NAMALWA (cell line): ENCODE measurements at places on chromosomes 12 and 14.

DNA sequence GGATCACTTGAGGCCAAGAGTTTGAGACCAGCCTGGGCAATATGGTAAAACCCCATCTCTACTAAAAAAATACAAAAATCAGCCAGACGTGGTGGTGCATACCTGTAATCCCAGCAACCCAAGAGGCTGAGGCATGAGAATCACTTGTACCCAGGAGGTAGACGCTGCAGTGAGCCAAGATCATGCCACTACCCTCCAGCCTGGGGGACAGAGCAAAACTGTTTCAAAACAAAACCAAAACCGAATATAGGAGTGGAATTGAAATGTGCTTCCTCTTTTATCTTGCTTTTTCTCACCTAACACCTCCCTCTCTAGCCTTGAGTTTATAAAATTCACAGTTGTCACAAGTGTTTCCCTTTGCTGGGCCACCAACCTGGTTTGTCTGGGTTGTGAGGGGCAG, 181.9 kb downstream of the PAH start:
- no peak for DNase-seq

DNA sequence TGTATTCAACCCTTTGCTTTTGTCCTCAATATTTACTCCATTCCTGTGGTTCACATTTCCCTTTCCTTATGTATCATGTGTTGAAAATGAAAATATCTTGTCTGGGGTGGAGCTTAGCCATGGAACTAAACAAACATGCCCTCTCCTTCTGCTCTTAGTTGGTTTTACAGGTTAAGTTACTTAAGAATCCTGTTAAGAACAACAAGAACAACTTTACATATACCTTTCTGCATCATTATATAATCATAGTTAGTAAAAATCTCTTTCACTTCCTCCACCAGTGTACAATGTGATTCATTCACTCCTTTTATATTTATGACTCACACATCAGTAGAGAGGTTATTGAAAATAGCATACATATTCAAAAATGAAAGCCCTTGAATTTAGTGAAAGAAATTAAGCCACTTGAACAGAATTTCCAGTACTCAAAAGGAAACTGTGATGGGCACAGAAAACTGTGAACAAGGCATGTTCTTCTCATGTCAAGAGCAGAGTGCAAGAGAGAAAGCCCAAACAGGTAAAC, 307.7 kb downstream of the CCDC91 start:
- DNase-seq: no peak

DNA sequence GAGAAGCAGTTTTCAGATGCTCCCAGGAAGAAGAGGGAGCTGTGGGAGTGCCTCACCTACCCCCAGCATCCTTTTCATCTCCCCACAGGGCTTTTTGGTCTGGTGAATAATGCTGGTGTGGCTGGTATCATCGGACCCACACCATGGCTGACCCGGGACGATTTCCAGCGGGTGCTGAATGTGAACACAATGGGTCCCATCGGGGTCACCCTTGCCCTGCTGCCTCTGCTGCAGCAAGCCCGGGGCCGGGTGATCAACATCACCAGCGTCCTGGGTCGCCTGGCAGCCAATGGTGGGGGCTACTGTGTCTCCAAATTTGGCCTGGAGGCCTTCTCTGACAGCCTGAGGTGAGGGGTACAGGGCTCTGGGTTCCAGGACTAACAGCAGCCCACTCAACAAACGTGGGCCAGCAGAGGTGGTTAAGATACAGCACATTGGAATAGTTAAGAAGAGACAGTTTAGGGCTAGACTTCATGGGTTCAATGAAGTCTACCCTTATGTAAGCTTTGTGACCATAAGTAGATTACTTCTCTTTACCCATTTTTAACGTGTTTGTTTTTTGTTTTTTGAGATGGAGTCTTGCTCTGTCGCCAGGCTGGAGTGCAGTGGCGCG, 1.5 kb downstream of the RDH5 start:
- DNase-seq: no peak

- DNase-seq: no peak
These were observed 1616.5 kb upstream of the FLRT2 start for GRCh38 chr14:83913476-83913875.

DNA sequence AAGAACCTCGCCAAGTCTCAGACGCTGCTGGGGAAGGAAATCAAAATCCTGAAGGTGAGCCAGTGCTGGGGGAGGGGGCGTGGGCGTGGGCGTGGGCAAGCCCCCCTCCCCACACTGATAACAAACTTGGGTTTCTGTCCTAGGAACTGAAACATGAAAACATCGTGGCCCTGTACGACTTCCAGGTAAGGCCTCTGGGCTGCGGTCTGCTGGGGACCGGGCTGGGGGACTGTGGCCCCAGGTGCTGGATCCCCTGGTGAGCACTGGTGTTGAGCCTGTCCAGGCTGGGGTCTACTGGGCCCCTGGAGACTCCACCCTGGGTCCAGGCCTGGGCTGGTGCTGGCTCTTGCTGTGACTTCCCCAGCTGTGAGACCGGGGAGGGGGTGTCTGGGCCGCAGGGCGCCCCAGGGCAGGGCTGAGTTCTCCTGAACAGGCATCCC, 1.2 kb downstream of the ULK1 start:
- no peak for DNase-seq

- no peak for DNase-seq
These were observed 8.7 kb upstream of the GALNT6 start for GRCh38 chr12:51399891-51400290.

DNA sequence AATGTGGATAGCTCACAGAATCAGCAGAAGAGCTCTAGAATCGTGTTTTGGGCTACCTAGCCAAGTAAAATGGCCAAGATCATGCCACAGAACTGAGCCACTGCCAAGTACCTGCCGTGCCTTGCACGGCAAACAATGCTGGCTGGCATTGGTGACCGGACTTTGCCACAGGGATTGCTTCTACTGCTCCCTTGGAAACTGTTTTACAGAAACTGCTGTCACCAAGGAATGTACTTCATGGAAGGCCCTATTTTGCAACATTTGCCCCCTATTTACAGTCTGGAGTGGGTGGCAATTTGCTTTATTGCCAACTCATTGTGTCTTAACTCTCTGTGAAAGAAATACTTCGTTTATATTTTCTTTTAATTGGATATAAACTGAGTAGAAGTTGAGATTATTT, 49.0 kb downstream of the BORCS5 start:
- DNase-seq: no peak

- DNase-seq: no peak
These were observed 13.0 kb downstream of the NUP37 start for GRCh38 chr12:102106905-102107304.

GRCh38 chr12:124057691-124058090, 84.7 kb downstream of the ZNF664 start:
- no peak for DNase-seq

DNA sequence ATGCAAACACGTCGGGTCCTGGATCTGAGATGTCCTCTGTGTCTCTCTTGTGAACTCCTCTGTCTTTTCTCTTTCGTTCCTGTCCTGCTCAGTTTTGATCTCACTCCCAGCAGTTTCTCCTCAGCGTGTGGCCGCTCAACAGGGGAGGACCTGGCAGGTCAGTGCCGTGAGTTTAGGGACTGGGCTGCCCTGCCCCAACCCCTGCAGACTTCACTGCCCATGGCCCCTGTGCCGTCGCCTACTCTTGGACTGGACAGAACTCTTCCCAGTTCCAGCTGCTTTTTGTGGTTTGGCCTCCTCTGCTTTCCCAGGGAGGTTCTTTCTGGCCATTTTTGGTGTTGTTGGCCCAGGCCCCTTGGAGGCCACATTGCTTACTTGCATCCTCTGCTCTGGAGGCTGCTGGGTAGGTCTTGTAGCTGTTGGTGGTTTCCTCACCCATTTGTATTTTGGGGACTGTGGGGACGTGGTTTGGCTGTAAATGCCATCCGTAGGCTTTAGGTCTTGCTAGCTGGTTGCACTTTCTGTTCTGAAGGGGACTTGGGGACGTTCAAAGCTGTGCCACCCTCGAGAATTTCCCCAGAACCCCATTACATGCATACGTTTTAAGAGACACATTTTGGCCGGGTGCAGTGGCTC, 20.0 kb upstream of the DNAH10 start:
- DNase-seq: no peak

DNA sequence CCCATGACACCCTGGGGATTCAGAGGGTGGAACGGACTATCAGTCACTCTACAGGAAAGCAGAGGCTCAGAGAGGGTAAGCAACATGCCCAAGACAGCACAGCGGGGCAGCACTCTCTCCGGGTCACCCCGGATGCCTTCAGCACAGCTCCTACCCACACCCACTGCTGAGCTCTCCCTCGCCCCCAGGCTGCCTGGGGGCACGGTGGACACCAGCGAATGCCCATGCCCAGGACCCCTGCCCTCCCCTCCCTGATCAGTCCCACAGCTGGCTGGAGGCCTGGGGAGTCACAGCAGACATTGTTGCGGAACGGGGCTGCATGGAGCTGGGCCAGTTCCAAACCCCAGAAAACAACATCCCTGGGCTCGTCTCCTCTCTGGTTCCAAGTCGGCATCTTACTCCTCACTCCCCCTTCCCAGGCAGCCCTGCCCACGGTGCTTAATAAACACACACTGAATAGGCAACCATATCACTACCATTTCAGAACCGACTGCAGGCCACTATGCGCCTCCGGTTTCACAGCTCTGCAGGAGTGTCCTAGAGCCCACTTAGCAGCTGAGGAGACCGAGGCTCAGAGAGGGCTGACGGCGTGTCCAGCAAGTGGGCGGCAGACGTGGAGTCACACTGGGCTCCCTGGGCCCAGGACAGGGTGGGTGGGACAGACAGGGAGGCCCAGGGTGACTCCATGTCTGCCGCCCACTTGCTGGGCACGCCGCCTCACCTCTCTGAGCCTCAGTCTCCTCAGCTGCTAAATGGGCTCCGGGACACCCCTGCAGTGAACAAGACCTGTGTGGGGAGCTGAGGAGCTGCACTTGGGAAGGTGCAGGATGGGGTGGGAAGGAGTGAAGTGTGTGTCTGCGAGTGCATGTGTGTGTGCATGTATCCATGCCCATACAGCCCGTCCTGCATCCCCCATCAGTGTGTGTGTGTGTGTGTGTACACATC, 27.0 kb downstream of the CCDC85C start:
- DNase-seq: no peak

GRCh38 chr14:68630611-68631393, 162.1 kb downstream of the ZFP36L1 start:
- DNase-seq: no peak

GRCh38 chr12:26196421-26196716, 996 bp downstream of the SSPN start:
- no peak for DNase-seq

DNA sequence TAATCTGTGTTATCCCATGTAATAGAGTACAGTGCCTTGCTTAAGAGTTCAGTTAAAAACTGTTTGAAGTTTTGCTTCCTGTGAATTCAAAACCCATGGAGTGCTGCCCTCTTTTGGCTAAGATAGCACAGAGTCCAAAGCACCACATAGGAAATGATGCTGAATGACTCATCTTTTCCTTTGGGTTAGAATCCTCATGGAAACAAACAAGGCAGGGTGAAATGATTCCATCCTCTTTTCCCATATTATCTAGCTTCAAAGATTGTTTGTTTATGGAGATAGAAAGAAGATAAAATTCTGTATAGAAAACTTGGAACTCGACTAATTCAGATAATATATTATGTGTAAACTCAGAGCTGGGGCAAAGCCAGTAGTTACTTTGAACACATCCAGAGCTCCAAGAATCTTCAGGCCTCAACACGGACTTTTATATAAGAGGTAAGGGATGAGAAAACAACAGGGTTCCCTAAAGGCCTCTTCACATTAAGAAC, 87.4 kb downstream of the OTOGL start:
- DNase-seq: peak; percentile 72

DNA sequence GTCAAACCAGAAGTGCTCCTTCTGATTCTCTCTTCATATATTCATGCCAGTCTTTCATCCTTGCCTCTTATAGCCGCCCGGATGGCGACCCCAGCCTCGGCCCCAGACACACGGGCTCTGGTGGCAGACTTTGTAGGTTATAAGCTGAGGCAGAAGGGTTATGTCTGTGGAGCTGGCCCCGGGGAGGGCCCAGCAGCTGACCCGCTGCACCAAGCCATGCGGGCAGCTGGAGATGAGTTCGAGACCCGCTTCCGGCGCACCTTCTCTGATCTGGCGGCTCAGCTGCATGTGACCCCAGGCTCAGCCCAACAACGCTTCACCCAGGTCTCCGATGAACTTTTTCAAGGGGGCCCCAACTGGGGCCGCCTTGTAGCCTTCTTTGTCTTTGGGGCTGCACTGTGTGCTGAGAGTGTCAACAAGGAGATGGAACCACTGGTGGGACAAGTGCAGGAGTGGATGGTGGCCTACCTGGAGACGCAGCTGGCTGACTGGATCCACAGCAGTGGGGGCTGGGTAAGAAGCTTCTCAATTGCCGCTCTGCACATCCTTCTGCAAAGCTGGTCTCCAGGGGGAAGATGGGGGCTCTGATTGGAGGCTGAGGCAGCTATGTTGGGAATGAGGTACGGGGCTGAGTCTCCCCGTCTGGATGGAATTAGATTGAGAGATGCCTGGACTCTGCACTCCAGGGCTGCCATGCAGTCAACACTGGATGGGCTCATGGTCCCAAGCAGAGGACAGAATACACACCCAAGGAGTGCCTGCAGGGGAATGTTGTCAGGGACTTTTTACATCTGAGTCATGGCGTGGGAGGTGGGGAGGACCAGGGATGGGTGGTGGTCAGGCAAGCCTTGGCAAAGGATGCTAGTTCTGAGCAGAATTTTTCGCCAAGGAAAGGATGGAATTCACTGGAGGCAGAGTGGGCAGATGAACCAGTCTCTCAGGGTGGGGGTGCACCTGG, 1.3 kb downstream of the BCL2L2 start:
- DNase-seq: no peak

DNA sequence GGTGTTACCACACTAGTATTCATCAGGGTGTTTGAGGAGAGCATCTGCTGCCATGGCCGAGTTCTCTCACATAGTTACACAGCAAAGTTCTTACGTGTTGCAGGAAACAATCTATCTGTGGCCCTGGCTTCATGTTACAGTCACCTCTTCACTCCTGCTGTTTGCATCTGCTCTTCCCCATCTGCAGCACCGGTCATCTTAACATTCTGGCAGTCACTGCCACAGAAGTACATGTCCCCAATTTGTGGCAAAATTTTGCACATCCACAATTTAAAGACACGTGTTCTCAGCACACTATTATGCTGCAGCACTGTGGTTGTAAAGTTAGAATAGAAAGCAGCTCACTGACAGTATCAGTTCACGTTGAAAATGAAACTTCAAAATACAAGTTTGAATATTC, 23.2 kb downstream of the MAPK1IP1L start:
- DNase-seq: peak; percentile 32

DNA sequence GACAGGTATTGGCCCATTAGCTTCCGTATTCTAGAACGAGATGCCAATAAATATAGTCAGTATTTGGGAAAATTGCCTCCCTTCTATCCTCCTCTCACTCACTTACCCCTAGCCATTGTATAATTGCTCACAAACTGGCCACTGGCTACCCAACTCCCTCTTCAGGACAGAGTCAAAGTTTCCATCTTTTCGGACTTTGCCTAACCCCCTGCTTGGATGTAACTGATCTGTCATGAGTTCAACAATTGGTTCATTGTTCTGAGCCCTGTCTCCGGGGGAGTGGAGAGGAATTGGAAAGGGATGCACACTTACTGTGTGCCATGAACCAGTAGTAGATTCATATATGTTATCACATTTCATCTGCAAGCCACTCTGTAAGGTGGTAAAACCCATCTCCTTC, 12.2 kb downstream of the MYRFL start:
- DNase-seq: no peak
